HFFc6 (cell line): ENCODE measurements at places on chromosomes 5 and 9.

DNA sequence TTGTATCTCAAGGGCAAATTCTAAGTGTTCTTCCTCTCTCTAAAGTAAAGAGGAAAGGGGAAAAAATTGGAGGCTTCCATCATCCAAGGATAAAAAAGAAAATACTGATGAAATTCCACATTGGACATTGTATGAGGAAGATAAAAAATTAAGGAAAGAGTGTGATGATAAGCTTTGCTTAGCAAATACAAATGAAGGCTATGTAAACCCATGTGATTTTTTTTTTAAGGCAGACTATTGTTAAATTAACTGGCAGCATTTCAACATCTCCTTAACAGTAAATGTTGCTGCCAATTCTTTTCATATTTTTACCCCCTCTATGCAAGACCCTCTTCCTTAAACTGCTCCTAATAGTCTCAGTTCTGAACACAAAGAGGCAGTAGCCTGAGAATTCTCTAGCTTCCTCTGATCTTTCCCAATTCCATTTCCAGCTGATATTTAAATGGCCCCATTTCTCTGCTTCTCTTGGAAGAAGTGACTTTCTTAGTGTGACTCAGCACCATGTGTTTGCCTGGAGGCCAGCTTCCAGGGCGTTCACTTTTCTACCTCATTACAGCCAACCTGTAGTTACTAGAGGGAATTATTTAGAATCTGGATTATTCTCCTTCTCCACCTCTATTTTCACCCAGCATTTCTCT, 159.7 kb downstream of the TLE1 start:
- peak; percentile 39 for DNase-seq

- DNase-seq, result no peak
Observed at GRCh38 chr5:15384581-15384980, 115.4 kb upstream of the FBXL7 start.

GRCh38 chr9:1869843-1870242, 145.3 kb upstream of the SMARCA2 start:
- DNase-seq, result no peak

- DNase-seq, result peak; percentile 54
Observed at GRCh38 chr5:35803191-35803651, 53.5 kb upstream of the IL7R start.

DNA sequence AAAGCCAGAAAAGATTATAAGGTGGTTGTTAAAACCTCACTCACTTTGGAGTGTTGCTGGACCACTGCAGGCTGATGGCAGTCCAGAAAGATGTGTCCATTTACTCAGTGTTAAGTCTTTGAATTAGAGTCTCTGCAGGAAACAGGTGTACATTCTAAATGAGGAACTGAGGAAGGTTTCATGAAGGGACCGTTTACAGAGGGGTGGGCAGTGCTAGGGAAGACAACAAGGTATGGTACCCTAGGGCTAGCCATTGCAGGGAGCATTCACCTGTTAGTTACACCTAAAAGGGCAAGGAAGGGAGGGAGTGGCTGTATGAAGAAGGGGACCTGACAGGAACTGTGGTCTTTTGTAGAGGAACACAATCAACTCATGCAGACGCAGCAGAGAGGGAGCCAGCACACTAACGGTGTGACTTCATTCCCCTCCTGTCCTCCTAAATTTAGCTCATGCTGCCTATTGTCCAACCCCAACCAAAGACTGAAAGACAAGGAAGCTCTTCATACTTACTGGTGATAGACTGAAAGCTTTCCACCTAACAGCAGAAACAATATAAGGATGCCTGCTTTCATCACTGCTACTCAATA, 32.2 kb upstream of the PAX5 start:
- DNase-seq, result no peak

- no peak for DNase-seq
Observed at GRCh38 chr5:90658620-90659019, 100.0 kb downstream of the ADGRV1 start.

DNA sequence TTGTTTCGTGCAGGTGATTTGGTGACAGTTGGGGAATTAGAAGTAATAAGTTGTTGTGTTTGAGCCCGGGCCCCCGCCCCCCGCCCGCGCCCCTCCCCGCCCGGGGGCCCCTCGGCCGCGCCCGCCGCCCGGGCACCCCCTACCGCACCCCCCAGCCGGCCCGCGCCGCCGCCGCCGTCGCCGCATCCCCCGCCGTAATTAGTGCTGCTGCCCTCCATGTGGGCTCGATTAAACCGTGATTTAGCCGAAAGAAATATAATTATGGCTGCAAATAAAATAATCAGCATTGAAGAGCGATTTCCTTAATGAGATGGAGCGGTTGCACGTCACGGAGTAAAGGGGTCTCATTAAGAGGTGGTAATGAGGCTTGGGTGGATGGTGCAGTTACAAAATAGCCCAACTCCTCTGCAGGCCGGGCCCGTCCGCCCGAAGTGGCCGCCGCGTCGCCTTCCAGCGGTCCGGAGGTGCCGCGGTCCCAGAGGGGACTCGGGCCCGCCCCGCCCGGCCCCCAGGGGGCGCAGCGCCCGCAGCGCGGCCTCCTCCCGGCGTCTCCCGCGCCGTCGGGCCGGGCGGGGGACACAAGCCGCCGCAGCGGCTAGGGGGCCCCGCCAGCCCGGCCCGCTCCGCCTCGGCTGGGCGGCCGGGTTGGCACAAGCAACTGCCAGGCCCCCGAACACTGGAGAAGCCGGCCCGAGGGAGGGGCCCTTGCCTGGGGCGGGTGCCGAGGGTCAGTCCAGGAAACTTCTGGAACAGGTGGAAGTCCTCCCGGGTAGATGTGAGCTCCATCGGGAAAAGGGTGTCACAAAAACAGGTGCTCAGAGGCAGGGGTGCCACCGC, 6.9 kb upstream of the OTP start:
- DNase-seq, result no peak
